ENCODE measurements at places on chromosomes 11 and 22. TPM values are rescaled to one million over a fixed set of nuclear protein-coding genes. Genes with fewer than 3 reads are reported as not detected.

MUC15 gene
- total RNA-seq, result 5.2 TPM

XKR3 gene
- total RNA-seq, result not detected

HPX gene
- 0.28 TPM for total RNA-seq

PRR14L gene
- total RNA-seq, result 19.0 TPM

MTFP1 gene
- 66.2 TPM for total RNA-seq

MMP12 gene
- not detected for total RNA-seq

SYT8 gene
- 8.5 TPM for total RNA-seq

CCDC81 gene
- 0.37 TPM for total RNA-seq

NOX4 gene
- total RNA-seq, result 1.2 TPM

FLRT1 gene
- not detected for total RNA-seq

LDHAL6A gene
- total RNA-seq, result not detected

APLNR gene
- not detected for total RNA-seq

ELMOD1 gene
- total RNA-seq, result not detected

SLCO2B1 gene
- 0.07 TPM for total RNA-seq

RASSF10 gene
- 6.5 TPM for total RNA-seq

OTOG gene
- not detected for total RNA-seq

SYT13 gene
- not detected for total RNA-seq

PGA5 gene
- not detected for total RNA-seq

CCDC157 gene
- 2.9 TPM for total RNA-seq

VWCE gene
- 0.21 TPM for total RNA-seq

METTL15 gene
- 8.8 TPM for total RNA-seq

F2 gene
- total RNA-seq, result not detected

C22orf15 gene
- total RNA-seq, result 0.35 TPM

FXYD2 gene
- total RNA-seq, result not detected

ANO5 gene
- total RNA-seq, result not detected

TEAD1 gene
- 37.2 TPM for total RNA-seq

OMP gene
- total RNA-seq, result 3.3 TPM

HORMAD2 gene
- not detected for total RNA-seq

INSC gene
- total RNA-seq, result not detected

CRYBB1 gene
- total RNA-seq, result not detected

MYOD1 gene
- total RNA-seq, result not detected

CHADL gene
- 3.9 TPM for total RNA-seq

EMID1 gene
- total RNA-seq, result 0.14 TPM

SHISAL1 gene
- 0.63 TPM for total RNA-seq

SLC25A45 gene
- total RNA-seq, result 0.56 TPM

SCGB1A1 gene
- total RNA-seq, result not detected

DCDC1 gene
- not detected for total RNA-seq

SYCE3 gene
- total RNA-seq, result 1.1 TPM

BARX2 gene
- 30.1 TPM for total RNA-seq

CBLIF gene
- not detected for total RNA-seq

NXPE1 gene
- not detected for total RNA-seq

BCR gene
- total RNA-seq, result 74.4 TPM

GSTT2 gene
- not detected for total RNA-seq

HOATZ gene
- not detected for total RNA-seq

CECR2 gene
- total RNA-seq, result not detected

BATF2 gene
- total RNA-seq, result 0.09 TPM

TENM4 gene
- 4.2 TPM for total RNA-seq

HTR3A gene
- total RNA-seq, result not detected

HEPN1 gene
- total RNA-seq, result not detected

Measured in airway epithelial cell (primary cell).